Hepatocyte (in vitro differentiated cells): ENCODE measurements at places on chromosomes 7 and 10. TPM values are rescaled to one million over a fixed set of nuclear protein-coding genes. Genes with fewer than 3 reads are reported as not detected.

- no peak for DNase-seq
Measured at GRCh38 chr10:13658871-13659685, 72.3 kb downstream of the PRPF18 start.

DNA sequence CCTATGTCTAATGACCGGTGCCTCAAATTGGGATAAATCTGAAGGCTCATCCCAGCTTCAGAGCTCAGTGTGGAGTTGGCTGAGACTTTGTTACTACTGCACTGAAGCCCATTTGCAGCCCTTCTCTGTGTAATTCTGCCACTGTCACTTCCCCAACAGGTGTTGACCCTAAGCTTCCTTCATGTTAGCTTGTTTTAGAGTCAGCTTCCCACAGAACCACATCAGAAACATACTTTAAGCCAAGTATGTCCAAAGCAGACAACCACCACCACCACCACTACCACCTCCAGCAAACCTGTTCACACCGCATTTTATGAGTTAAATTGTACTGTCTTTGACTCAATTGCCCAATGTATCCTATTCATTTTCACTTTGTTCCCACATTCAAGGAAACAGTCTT lies 25.2 kb upstream of the GNAT3 start:
- DNase-seq, result no peak

DNA sequence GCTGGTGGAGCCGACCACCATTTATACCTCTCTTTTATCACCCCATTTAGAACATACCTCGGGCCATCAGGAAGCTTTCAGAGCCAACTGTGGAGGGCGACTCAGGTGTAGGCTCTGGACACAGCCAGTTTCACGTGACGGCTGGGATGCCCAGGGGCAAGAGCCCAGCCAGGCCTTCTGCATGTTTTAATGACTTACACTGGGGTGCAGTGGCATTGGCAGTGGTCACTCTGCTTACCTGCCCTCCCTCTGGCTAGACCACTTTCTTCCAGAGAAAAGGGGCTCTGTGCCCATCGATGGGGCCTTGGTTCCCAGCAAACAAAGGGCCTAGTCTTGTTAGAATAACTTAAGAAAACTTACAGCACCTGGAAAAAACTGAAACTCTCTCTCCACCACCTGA lies 50.0 kb downstream of the PNLIPRP2 start:
- DNase-seq, result no peak

GRCh38 chr10:109891105-109891504 lies 32.2 kb downstream of the XPNPEP1 start:
- no peak for DNase-seq

DNA sequence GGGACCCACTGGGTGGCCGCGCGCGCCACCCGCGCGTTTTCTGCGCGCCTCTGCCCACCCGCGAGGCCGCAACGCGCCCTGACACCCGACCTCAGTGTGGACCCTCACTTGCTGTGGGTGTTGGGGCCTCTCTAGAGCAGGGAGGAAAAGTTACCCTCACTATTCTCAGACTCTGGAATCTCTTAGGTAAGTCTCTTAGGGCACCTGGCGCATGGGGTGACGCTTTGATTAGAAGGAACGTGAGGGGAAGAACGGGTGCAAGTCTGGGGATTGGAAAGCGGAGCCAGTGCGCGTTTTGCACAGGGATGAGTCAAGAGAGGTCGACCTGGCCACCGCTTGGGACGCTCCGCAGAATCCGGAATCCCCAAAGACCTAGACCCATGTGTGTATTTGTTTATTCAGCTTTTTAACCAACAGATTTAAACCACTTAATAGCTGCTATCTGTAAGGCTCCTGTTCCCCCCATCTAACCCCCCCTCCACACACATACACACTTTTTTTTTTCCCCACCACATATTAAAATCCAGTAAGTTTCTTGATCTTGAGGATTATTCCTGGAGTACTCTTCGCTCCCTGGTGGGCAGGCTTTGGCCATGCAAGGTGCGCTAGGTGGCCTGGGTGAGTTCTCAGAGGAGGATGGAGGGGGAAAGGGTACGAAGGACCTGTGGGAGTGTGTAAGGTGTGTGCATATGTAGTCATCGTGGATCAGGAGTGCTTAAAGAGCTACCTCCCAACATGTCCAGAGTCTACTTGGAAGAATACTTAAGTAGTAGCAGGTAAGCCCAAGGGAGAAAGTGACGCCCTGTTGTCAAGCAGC lies 169.1 kb upstream of the PPP1R3A start:
- DNase-seq, result peak; percentile 38

DNA sequence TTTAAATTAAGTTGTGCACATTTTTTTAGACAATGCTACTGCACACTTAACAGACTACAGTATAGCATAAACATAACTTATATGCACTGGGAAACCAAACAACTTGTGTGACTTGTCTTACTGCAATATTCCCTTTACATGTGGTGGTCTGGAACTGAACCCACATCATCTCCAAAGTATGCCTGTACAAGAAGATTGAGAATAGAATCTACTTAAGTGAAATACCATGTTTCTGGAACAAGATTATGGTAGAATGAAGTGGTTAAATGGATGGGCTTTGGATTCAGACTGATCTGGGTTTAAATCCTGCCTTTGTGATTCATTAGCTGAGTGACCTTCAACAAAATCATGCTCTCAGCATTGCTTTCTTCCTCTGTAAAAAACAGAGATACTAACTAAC lies 30.7 kb downstream of the CUL2 start:
- no peak for DNase-seq

DNA sequence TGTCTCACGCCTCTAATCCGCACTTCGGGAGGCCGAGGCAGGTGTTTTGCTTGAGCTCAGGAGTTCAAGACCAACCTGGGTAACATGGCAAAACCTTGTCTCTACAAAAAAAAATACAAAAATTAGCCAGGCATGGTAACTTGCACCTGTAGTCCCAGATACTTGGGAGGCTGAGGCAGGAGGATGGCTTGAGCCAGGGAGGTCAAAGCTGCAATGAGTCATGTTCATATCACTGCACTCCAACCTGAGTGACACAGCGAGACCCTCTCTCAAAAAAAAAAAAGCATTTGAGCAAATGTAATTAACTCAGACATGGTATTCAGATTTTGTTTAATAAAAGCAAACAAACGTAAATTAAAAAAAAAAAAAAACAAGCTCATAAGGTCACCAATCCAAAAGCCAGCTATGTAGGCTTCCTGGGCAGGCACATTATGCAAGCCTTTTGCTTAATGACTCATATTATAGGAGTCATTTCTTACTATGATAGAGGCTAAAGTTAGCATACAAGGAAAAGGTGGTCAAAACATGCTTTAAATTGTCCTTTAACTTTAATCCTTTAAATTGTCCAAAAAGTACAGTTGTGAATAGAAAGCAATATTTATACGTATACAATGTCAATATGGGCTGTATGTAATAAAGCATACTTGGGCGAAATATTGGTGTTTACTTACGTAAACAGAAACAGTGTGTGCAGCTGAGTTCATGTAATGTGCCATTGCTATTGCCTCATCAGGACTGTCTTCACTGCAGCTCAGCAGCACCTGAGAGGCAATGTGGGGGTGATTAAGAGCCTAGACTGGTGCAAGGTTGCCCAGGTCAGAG lies 13.0 kb downstream of the AKR1D1 start:
- DNase-seq, result peak; percentile 36

- peak; percentile 70 for DNase-seq
Measured at GRCh38 chr10:11515596-11516430, 95.6 kb downstream of the USP6NL start.

DNA sequence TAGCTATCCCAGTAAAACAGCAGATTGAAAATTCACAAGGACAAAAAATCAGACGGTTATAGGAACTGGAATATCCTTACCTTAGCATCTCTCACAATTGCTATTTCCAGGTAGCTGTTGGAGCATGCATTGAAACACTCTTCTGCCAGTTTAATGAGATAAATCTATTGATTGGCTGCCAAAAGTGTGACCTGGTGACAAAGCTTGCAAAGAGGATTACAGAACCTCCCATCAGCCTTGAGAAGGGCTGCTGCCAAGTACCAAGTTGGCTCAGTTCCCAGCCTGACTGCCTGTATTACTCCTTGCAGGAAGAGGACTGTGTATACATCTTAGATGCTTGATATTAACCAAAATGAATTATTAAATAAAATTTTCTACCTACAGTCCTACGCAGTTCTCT lies 5.1 kb downstream of the PRLHR start:
- no peak for DNase-seq

The CPVL gene
- 26.2 and 36.6 TPM in 2 replicates for total RNA-seq

The NAT16 gene
- not detected in 2 replicates for total RNA-seq

The OR9A2 gene
- not detected in 2 replicates for total RNA-seq

The SLC25A13 gene
- total RNA-seq, result 53.2 and 55.1 TPM in 2 replicates

The ELFN1 gene
- 2.9 and 3.6 TPM in 2 replicates for total RNA-seq

The EVX1 gene
- 1.1 and 1.6 TPM in 2 replicates for total RNA-seq

The PSPH gene
- 160 TPM in 2 replicates for total RNA-seq

The SNCG gene
- 2.7 and 12.1 TPM in 2 replicates for total RNA-seq

The SLC26A4 gene
- 0.20 TPM in 1 of 2 replicates, not detected in the other for total RNA-seq
